Right cardiac atrium (tissue), 5 donors: ENCODE measurements at places on chromosomes 12 and 14.
A peak's percentile ranks its signal among the peaks of the same experiment; 100 is the strongest.

DNA sequence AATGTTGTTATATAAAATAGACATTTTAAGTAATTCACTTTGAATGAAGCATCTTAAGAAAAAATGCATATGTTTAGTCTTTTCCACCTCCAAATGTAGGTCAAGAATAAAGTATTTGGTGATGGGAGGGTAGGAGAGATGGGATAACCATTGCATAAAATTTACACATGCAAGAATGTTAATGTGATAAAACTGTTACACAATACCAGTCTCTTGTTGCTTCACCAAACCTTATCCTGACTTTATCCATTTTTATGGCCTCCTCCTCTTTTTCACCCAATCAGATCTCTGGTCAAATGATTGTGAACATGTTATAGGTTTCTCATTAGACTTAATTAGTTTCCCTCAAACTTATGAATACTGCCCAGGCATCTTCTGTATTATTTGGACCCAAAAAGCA, 994.5 kb upstream of the FLRT2 start:
- DNase-seq = no peak

GRCh38 chr14:93901813-93902212, 25.3 kb upstream of the FAM181A start:
- no peak for DNase-seq

DNA sequence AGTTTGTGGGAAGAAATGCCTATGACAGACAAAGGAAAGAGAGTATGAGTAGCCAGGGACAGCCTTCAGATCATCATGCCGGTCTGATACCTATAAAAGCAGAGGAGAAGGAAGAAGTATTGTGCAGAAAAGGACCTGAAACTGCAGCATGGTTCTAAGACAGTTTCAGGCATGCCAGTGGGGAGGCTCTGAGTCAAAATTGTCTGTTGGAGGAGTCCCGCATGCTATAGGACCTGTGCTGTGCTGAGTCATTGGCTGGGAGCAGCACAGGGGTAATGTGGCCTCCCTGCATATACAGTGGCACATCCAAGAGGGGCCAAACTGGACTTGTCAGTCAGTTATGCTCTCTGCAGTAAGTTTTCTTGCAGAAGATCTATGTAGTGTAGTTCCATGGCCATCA, 40.7 kb downstream of the NEUROD4 start:
- no peak for DNase-seq

DNA sequence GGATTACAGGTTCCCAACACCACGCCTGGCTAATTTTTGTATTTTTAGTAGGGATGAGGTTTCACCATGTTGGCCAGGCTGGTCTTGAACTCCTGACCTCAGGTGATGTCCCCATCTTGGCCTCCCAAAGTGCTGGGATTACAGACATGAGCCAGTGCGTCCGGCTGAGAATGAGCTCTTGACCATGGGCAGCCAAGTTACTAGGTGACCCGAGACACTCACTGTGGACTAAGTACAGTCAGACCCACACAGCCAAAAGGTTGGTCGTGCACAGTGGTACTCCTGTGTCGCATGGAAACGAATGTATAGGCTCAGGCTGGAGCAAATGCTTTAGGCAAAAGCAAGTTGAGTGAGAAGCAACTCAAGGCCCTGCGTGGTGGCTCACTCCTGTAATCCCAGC, 21.0 kb downstream of the DLK1 start:
- DNase-seq = no peak

DNA sequence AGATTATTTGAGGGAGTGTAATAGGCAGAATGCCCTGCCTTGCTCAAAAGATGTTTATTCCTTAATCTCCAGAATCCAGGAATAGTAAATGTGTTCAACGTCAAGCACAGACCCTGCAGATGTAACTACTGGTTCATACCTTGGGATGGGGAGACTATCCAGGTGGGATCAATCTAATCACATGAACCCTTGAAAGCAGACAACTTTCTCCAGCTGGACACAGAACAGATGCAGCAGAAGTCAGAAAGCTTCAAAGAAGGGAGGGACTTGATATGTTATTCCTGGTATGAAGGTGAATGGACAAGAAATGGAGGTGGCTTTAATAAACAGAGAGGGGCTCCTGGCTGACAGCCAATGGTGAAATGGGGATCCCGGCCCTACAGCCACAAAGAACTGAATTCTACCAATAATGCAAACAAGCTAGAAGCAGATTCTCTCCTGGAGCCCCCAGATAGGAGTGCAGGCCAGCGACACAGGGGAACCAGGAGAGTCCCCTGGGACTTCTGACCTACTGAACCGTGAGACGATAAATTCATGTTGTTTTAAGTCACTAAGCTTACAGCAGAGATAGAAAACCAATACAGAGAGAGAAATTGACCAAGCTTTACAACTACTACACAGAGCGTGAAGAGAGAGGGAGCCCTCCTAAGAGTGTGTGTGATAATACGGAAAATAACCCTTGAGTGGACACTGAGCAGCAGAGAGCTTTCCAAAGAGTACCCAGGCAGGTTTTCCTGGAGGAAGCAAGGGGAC, 133.5 kb upstream of the TMEM132C start:
- DNase-seq = no peak

DNA sequence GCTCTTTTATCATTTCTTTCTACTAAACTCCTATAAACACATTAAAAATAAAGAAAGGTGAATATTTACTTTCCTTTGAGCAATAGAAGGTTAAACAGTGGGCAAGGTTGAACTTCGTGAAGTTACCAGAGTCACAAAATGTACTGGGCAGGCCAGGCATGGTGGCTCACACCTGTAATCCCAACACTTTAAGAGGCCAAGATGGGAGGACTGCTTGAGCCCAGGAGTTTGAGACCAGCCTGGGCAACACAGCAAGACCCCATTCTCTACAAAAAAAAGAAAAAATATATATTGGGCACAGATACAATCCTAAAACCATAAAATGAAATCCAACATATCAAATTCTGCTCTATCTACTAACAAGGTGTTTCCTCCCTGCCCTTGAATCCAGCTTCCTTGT, 60.7 kb upstream of the VPS33A start:
- no peak for DNase-seq

GRCh38 chr14:51304438-51304837, 64.4 kb downstream of the TMX1 start:
- DNase-seq = no peak

GRCh38 chr12:98752726-98753125, 107.6 kb downstream of the APAF1 start:
- DNase-seq = no peak

- no peak for DNase-seq
Observed at GRCh38 chr12:26185532-26186320, 9.6 kb upstream of the SSPN start.

DNA sequence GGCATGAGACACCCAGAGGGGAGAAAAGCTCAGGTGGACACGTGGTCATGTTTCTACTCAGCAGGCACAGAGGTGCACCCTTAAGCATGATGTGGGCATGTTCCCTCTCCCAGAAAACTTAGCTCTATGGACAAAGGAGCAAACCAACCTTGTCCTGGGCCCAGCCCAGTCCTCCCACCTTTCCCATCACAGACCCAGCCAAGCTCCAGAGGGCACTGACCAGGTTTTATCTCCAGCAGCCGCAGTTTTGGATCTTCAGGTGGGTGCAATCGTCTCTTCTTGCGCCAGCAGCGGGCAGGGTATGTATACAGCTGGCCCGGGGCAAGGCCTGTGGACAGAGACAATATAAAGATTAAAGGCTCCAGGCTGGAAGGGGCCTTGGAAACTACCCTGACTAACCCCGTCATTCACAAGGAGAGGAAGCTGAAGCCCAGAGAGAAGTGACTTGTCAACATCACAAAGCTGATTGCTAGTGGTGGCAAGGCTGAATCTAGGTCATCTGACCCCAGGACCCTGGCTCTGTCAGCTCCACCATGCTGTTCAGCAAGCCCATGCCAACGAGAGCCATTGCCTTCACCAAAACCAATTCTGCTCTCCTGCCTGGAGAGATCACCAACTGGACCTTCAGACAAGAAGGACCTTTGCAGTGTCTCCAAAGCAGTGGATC, 140.7 kb downstream of the DPF3 start:
- DNase-seq = no peak

GRCh38 chr12:79682593-79682992, 8.2 kb downstream of the PAWR start:
- no peak for DNase-seq

DNA sequence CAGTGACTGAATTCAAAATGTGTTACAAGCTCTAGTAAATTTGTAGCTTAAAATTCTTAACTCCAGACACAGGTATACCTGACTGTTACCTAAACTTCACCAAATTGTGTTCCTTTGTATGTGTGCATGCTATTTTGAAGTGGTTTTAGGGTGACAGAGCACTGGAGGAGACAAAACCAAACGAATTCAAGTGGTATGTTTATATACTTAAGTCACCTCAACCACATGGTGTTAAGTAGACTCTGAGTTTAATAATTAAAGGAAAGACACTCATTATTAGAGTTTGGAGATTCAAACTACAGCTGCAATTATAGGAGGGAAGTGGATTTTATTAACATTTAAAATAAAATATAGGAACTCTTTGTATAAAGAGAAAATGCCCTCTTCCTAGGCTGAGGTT, 84.3 kb downstream of the PLCZ1 start:
- no peak for DNase-seq

DNA sequence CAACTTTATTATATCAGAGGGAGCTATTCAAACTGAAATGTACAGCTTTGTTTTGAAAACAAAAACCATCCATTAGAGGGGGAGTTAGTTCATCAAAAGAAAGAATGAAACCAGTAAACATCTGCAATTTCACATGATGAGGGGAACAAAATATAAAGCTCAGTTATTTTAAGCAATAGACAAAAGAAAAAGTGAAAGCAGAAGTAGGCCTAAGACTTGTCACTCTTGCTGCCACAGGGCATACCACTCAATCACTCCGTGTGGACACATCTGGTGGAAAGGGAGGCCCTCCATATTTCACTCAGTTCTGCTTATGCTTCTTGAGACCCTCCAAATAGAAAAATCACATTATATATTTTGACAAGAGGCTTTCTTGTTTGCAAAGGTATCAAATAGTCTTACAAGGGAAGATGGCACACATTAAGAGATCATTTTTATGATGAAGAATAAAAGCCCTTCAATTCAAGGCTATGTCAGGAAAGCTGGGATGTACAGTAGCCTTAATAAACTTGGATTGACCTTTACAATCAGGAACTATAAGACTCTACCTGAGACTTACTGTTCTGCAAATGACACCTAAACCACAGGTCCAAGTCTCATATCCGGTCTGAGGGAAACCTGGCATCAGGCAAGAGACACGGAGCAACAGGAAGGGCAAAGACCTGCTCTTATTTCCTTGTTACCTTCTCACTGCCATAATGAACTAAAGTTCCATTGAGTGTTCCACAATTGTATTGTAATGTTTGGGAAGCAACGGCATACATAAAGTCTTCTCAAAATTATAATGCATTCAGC, 222.5 kb upstream of the GRIP1 start:
- no peak for DNase-seq

DNA sequence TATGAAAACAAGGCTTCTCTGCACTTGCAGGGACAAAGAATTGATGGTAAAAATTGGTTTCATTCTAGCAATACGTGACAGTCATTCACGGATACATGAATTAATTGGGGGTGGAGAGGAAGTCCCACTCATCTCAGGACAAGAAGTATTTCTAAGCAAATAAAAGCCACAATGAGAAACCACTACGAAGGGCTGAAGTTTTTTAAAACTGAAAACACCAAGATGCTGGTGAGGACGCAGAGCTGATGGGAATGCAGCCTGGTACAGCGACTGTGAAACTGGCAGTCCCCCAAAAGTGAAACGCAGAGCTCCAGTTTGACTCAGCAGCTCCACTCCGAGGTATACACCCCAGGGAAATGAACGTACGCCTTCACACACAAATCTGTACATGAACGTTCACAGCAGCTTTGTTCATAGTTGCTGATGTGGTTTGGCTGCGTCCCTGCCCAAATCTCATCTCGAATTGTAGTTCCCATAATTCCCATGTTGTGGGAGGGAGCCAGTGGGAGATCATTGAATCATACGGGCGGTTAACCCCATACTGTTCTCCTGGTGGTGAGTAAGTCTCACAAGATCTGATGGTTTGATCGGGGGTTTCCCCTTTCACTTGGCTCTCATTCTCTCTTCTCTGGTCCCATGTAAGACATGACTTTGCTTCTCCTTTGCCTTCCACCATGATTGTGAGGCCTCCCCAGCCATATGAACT, 89.0 kb downstream of the SCARB1 start:
- DNase-seq = peak; percentile 59
